ENCODE measurements at places on chromosomes 2 and 18.

GRCh38 chr2:15666861-15667808, 75.5 kb downstream of the DDX1 start:
- no peak for DNase-seq

GRCh38 chr2:202786842-202787241, 84.7 kb downstream of the ICA1L start:
- DNase-seq: peak; percentile 34

DNA sequence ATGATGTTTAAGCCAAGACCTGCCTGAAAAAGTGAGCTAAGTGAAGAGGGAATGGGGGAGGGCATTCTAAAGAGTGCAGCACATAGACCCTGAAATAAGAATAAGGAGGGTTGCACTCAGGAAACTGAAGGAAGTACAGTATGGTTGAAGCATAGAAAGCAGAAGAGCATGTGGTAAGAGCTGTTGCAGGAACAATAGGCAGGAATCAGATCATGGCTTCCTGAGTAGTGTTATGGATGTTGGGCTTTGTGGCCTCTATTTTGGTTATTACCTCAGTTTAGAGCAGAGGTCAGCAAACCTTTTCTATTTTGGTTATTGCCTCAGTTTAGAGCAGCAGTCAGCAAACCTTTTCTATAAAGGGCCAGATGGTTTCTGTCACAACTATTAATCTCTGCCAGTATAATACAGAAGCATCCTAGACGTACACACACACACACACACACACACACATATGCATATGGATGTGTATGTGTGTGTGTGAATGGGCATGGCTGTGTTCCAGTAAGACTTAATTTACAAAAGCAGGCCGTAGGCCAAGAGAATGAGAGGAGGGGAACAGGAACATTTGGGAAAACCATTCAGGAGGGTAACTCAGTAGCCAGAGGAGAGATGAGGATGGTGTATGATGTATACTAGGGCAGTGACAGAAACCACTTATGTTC, 91.1 kb upstream of the MYO3B start:
- no peak for DNase-seq

DNA sequence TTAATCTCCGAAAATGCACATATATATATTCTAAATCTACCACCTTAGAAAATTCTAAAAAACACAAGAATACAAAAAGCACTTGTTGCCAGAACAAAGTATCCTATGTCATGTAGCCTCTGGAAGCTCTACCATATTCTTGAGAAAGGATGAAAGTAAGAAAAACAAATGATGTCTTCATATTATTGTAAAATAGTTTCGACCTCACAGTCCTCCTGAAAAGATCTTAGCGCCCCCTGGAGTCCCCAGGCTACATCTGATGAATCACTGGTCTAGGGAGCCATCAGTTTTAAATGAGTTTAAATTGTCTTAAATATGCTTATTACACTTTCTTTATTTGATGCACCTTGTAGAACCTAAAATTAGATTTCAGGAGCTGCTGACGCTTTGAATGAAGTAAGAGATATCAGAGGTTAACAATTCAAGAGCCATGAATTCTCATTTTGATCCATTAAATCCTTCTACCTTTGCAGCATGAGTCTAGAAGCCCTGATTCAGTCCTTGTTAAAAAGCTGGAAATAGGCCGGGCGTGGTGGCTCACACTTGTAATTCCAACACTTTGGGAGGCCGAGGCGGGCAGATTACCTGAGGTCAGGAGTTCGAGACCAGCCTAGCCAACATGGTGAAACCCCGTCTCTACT, 138.8 kb downstream of the MCFD2 start:
- no peak for DNase-seq

- DNase-seq: no peak
Observed at GRCh38 chr2:198448789-198449188, 644.4 kb downstream of the PLCL1 start.

DNA sequence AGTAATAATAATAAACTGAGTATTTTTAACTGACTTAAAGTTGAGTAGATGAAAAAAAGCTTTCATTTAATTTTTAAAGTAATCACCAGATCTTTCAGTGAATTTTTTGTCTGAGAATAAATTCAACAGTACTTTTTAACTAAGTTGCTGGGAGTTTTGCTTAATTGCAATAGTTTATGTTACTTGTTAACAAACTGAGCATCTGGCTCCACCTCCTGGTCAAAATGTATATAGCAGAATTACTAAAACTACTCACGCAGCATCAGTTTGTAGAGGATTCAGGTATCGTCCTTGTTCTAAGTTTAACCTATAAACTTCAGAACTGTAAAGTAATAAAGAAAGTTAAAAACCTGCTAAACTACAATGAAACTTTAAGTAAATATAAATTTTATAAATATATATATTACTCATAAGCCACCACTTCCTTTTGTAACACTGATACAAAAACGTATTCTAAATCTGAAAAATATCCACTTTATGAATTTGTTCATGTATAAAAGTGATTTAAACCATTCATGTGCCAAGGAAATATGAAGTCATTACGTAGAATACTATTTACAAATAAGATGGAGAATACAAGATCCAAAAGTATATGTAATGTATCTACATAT, 21.3 kb downstream of the NOL10 start:
- DNase-seq: no peak

DNA sequence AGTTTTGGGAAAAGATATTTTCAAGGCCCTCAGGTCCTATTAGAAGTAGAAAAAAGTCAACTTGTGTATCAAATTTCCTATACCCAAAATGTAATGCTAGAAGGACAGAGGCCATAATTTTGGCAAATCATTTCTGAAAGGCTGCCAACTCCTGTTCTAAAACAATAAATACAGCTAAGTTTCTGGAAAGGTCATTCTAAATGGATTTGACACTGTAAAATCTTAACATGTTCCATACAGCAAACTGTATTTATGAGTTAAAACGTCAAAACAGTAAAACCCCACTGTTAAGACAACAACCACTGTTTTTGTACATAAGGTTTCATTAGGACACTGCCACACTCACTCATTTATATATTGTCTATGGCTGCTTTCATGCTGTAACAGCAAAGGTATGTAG, 9.7 kb downstream of the FAM98A start:
- DNase-seq: no peak

DNA sequence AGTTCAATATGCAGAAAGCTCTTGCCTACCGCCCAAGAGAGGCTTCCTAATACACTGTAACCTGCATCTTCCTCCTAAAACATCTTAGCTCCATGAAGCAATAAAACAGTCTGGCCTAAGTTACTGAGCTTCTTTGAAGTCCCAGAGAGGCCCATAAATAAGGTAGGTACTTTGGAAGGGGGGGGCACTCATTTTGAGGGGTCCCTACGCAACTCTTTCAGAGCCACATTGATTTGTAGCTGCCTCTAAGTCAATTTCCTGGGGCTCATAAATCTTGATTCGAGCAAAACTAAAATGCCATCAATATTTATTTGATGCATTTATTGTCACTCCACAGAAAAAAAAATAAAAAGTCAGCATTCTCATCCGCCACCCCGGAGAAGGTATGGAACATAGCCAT, 60.4 kb upstream of the SIX2 start:
- DNase-seq: no peak

- no peak for DNase-seq
Observed at GRCh38 chr18:456361-457139, 44.0 kb downstream of the COLEC12 start.

DNA sequence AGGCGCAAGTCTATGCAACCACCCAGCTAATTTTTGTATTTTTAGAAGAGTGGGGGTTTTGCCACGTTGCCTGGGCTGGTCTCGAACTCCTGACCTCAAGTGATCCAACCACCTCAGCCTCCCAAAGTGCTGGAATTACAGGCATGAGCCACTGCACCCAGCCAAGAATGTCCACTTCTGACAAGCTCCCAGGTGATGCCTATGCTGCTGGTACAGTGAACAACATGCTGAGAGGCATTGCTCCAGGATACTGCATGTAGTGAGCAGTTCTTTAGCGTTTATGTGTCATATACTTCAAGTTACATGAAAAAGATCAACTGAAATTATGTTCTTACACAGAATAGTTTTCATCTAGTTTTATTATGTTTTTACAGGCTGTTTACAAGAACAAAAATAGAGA, 17.2 kb upstream of the ELAC1 start:
- DNase-seq: no peak

DNA sequence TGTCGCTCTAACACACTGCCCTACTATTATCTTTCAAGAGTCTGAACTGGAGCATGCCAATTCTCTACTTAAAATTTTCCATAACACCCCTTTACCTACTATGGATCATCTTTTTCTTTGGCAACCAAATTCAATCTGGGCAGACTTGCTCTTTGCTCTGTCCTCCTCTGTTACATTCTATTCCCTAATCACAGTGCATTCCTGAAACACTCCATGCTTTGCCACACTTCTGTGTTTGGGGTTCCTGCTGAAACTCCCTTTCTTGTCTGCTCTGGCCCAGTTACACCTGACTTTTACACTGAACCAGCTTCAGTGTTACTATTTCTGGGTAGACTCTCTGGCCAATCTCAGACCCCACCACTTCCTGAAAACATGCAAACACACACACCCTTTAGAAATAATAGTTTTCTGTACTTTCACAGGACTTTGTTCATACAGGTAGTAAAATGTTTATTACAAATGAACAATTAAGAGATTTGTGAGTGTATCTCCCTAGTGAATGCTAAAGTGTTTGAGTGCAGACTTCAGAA, 119.9 kb upstream of the DCC start:
- no peak for DNase-seq

GRCh38 chr2:129764376-129765325, 214.8 kb upstream of the RAB6C start:
- DNase-seq: no peak

Measured in retinal pigment epithelial cell (primary cell).